ENCODE measurements at places on chromosomes 2 and 18.

DNA sequence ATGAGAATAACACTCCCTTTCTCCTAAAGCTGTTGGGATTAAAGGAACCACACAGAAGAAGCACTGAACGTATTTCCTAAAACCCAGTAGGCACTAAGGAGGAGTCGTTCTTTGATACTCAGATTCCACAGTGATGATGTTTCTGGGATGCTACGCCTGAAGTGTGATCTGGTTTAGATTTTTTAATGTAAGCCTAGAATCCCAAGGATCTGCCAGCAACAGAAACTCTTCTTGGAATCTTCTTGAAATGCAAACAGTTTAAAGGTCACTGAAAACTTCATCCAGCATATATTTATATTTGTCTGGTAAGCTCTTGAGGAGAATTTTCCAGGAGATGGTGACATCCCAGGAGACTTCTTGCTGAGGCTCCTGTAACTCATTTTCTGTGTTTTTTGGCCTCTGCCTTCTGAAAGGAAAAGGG lies 247.6 kb upstream of the TRIB2 start:
- DNase-seq, result no peak

DNA sequence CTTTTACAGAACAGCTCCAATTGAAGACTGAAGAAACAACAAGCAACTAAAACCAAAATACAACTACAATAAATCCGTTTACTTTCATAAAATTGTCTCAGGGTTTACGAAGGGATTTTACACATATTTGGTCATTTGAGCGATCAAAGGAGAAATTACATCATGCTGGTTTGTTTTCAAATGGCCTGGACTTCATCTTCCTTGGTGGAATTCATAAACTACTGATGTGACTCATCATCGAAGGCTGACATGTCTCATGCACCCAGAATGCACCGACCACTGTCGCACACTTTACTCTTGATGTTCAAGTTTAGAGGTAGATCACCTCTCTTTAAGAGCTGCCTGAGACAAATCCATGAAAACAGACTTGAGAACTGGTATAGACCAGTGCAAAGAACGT lies 25.6 kb upstream of the PMAIP1 start:
- DNase-seq, result no peak

DNA sequence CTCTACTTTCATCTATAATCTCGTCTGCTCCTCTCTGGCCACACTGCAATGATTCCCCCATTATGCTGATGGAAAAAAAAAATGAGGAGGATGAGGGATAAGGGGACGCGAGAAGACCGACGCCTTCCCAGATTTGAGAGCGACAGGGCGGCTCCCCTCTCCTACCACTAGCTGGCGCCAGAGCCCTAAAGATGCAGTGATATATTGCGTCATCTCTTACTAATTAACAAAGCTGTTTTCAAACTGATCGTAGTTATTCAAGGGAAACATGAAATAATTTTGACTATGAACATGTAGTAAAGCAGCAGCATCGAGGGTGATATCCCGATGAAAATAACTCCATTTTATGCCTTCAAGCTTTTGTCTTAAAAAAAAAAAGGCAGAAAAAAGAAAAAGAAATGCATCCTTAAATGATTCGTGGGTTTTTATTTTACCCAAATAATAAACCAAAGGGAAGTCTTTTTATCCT lies 48.0 kb upstream of the HNRNPA3 start:
- peak; percentile 56 for DNase-seq

DNA sequence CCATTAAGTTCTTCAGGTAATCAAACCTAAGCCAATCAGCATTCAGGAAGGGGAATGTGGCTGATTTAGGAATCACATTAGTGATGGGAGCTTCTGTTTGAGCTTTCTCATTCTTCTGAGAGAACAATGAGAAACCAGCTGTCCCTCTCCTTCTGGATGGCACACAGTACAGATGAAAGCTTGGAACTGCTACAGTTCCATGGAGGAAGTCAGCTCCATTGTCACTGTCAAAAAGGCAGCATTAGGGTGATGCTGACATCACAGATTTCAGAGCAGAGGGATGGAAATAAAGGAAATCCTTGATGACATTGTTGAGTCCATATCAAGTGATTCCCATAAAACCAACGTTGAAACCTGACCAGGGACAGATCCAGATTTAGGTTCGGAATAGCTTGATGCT lies 36.1 kb upstream of the ACYP2 start:
- DNase-seq, result no peak

GRCh38 chr2:172995323-172996244 lies 80.1 kb upstream of the MAP3K20 start:
- DNase-seq, result no peak

DNA sequence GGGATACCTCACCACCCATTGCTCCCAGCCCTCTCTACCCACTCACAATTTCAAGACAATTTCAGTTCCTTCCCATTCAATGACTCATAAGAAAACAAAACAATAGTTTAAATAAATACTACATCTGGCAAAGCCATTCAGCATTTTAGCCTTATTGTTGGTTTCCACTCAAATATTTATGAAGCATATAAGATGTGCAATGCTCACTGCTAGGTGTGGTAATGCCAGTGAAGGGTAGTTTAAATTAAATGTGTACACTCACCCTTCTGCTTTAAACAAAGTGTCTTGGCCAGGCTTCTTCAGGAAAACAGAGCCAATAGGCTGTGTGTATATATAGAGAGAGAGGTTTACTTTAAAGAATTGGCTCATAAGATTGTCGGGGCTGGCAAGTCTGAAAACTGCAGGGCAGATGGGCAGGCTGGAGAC lies 37.0 kb downstream of the INO80C start:
- no peak for DNase-seq

GRCh38 chr2:37881397-37881796 lies 43.7 kb upstream of the RMDN2 start:
- no peak for DNase-seq

- no peak for DNase-seq
These were observed 69.5 kb downstream of the KYNU start for GRCh38 chr2:142946941-142947340.

DNA sequence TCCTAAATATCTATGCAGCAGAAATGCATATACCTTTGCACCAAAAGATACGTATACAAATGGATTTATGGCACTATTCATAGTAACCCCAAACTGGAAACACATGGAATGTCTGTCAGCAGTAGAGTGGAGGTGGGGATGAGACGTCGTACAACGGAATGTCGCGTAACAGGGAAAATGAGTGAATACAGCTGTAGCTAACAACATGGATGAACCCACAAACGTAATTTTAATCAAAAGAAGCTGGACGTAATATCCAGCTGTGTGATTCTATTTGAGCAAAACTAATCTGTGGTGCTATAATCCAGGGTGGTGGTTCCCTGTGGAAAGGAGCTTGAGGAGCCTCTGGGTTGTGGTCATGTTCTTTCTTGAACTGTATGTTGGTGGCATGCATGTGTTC lies 89.9 kb downstream of the MTA3 start:
- no peak for DNase-seq

DNA sequence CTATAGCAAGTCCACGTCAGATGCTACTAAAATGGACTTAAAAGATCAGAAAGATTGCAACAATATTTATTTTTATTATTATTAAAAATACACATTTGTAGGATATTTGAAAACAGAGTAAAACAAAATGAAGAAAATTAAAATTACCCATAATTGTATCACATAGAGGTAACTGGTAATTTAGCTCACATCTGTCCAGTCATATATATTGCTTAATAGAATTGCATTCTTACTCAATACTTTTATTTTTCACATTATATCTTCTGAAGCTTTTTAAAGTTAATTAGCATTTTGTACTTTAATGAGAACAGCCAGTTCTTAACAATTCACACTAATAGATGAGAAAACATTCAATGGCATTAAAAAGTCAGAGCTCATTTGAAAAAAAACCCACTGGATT lies 11.5 kb upstream of the RNF144A start:
- no peak for DNase-seq

GRCh38 chr2:129936334-129936934 lies 43.0 kb upstream of the RAB6C start:
- no peak for DNase-seq

- DNase-seq, result no peak
These were observed 98.6 kb upstream of the CABLES1 start for GRCh38 chr18:23036660-23037201.

DNA sequence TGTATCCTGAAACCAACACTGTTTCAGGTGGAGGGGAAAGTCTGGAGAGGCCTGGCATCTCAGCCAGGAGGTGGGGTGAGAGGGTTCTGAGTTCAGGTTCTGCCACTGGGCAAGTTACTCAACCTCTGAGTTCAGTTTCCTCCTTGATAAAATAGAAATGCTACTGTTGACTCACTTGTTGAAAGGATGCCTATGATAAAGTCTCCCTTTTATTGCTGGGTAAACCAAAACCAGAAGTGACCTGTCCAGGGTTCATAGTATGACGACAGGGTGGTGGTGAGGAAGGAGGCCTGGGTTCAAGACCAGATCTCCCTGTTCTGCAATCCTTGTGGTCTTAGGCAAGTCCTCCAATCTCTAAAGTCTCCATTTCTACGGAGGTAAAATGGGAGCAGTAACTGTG lies 232.7 kb downstream of the PRKCE start:
- no peak for DNase-seq

- no peak for DNase-seq
These were observed 8.9 kb upstream of the TWSG1 start for GRCh38 chr18:9325716-9326115.

DNA sequence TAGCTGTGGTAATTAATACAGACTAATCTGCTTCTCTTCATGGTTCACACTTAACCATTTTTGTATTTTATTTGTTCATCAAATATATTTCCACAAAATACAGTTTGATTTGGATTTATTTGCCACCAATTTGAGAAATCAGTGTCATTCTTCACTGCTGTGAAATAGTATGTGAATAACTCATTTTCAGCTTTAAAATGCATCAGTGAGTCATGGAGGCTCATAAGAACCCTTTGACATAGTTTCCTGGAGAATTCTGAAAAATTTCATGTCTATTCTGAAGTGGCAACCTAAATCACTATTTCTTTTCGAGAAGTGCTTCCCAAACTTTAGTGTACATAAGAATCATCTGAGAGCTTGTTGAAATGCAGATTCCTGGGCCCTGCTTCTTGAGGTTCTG lies 1026.7 kb upstream of the ACVR2A start:
- DNase-seq, result no peak

DNA sequence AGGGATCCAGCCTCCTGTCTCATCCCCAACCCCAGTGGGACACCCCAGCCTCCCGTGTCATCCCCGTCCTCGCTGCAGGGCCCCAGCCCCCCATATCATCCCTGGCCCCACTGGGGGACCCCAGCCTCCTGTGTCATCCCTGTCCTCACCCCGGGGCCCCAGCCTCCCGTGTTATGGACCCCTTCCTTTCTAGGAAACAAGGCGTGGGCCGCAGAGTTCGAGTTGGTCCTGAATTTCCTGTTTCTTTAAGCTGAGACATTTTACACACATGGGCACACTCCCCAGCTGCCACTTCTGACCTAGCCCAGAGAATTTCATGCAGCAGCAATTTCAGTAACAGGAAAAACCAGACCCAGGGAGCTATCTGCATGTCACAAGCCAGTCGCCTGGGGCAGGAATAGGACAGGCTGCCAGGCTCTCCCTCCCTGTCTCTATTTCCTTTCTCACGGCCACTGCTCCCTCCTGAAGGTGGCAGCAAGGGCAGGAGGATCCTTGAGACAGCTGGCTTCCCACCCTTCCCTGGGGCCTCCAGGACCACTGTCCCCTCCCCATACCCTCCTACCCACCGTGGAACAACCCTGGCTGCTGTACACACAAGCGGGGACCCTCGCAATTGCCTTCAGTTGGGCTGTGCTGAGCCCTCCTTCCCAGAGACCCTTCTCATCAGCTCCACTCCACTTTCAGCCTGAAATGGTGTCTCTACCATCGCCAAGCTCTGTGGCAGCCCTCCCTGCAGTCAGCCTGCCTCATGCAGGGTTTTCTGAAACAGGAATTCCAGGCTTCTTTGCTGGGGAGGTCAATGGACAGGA lies 141.9 kb upstream of the ID2 start:
- DNase-seq, result no peak

- DNase-seq, result no peak
These were observed 75.3 kb upstream of the MGAT4A start for GRCh38 chr2:98806236-98806697.

DNA sequence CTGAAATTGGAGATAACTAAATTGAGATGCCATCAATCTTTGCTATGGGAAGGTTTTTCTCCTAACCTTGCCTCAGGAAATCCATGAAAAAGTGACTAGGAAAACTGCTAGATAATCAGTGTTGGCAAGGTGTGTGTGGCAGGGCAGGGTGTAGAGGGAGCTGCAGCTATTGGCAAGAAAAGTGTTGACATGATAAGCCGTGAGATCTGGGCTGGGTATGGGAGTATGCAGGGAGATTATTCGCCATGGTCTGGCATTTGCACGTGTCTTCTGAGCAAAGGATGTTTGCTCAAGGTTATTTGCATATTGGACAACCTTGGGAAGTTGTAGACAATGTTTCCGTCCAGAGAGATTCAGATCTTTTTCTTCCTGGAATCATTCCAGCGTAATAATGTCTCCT lies 74.7 kb downstream of the SERPINB8 start:
- DNase-seq, result no peak

DNA sequence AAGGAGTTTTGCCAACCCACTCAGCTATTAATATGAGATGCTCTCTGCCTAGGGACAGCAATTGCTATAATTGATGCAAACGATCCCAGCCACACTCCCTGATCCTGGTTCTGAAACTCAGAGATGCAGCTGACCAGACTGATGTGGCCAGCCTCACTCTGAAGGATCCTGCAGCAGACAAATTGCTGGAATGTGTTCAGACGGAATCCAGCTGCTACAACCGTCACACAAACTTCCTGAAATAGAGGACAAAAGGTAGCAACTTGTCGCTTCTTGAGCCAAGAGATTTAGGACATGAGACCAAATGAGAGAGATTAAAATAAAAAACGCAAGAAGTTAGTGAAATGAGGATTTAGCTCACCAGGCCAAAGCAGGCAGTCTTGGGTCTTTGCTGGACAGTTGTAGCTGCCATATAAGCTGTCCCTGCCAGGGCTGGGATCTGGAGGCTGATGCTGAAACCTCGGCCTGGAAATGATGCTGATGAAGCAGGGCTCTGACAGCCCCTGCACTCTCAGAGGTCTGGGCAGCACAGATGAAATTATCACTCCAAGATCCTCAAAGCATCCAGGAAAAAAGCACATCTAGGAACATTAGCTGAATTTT lies 8.3 kb upstream of the YWHAQ start:
- DNase-seq, result no peak

GRCh38 chr2:70474256-70474848 lies 79.3 kb downstream of the TGFA start:
- no peak for DNase-seq

- no peak for DNase-seq
These were observed 196.6 kb downstream of the PMAIP1 start for GRCh38 chr18:60096428-60096827.

- no peak for DNase-seq
These were observed 1.0 kb downstream of the ACVR1 start for GRCh38 chr2:157874997-157875640.

- DNase-seq, result no peak
These were observed 12.1 kb upstream of the COPS8 start for GRCh38 chr2:237073552-237073951.

- DNase-seq, result no peak
These were observed 5.1 kb downstream of the CHPF start for GRCh38 chr2:219538504-219538951.

DNA sequence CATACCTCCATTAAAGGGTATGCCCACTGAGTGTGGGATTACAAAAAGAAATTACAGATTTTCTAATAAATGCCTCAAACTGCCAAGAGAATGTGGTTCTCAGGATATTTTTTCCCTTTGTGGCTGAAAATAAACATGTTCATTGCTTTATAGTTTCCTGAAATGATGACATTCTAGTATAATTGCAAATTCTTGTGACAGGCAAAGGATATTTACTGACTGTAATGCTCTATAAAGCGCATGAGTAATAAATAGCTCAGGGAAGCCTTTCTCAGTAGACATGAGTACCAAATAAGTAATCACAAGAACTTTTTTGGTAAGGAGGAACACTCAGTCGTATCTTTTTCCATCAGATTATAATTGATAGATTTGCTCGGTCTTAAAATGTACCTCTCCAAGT lies 72.3 kb downstream of the FTCDNL1 start:
- DNase-seq, result no peak
